ENCODE measurements at places on chromosomes 13 and 19.

- DNase-seq: no peak
These were observed 626.1 kb downstream of the DACH1 start for GRCh38 chr13:71240911-71241310.

- no peak for DNase-seq
These were observed 11.5 kb downstream of the CEBPG start for GRCh38 chr19:33384983-33385382.

- no peak for DNase-seq
These were observed 6.4 kb upstream of the DIRAS1 start for GRCh38 chr19:2727640-2727944.

GRCh38 chr13:26971990-26972887 is 199.4 kb downstream of the USP12 start:
- DNase-seq: no peak

DNA sequence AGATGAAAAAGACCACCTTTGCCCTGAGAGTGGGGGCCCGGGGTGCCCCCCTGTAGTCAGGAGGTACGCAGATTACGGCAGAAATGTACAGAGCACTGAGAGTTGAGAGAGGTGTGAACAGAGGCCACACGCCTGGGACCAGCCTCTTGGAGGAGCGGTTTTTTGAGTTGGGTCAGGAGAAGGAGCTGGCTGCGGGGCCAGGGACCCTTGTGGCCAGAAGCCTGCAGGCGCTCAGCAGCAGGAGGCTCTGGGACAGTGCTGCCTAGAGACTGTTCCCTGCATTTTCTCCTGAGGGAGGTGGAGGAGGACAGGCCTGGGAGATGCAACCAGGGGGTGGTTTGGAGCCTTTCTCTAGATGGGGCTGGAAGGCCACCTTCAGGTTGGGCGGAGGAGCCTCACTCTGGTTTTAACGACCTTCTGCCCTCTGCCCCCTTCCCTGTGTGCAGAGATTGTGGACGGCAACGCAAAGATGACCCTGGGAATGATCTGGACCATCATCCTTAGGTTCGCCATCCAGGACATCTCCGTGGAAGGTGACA is 39.7 kb downstream of the CAPN12 start:
- DNase-seq: no peak

DNA sequence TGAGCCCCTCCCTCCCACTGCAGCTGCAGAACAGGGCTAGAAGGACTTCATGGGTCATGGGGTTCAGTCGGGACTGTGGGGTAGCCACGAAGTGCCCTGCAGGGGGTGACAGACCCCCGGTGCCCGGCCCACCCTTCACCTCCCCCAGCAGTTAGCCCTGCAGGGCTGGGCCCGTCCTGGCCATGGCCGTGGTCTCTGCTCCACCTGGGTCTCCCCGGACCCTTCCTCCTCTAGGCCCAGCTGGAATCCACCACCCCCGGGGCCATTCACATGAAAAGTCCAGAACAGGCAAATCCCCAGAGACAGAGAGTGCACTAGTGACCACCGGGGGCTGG is 17.3 kb downstream of the MKNK2 start:
- DNase-seq: no peak

- peak; percentile 23 for DNase-seq
These were observed 446.0 kb downstream of the FOXO1 start for GRCh38 chr13:40220299-40220935.

Data from CD4-positive, alpha-beta T cell treated with Interleukin-21 for 1 hour (primary cell).